ENCODE measurements at places on chromosomes 12 and 14. TPM values are rescaled to one million over a fixed set of nuclear protein-coding genes. Genes with fewer than 3 reads are reported as not detected.

The C14orf39 gene
- 0.99 TPM for total RNA-seq

The NRXN3 gene
- total RNA-seq, result 21.9 TPM

The RND1 gene
- total RNA-seq, result 15.1 TPM

The SERPINA10 gene
- total RNA-seq, result not detected

The RIC8B gene
- 32.4 TPM for total RNA-seq

The WNT1 gene
- total RNA-seq, result not detected

The TRHDE gene
- 9.6 TPM for total RNA-seq

- DNase-seq, result no peak
- H3K4me1 ChIP-seq, result no peaks in the 10 kb centered on the region
- H3K36me3 ChIP-seq, result no peaks in the 10 kb centered on the region
- H3K27ac ChIP-seq, result no peak overlapping the region
These were observed 19.3 kb downstream of the SLC35F4 start for GRCh38 chr14:57846596-57846995.

DNA sequence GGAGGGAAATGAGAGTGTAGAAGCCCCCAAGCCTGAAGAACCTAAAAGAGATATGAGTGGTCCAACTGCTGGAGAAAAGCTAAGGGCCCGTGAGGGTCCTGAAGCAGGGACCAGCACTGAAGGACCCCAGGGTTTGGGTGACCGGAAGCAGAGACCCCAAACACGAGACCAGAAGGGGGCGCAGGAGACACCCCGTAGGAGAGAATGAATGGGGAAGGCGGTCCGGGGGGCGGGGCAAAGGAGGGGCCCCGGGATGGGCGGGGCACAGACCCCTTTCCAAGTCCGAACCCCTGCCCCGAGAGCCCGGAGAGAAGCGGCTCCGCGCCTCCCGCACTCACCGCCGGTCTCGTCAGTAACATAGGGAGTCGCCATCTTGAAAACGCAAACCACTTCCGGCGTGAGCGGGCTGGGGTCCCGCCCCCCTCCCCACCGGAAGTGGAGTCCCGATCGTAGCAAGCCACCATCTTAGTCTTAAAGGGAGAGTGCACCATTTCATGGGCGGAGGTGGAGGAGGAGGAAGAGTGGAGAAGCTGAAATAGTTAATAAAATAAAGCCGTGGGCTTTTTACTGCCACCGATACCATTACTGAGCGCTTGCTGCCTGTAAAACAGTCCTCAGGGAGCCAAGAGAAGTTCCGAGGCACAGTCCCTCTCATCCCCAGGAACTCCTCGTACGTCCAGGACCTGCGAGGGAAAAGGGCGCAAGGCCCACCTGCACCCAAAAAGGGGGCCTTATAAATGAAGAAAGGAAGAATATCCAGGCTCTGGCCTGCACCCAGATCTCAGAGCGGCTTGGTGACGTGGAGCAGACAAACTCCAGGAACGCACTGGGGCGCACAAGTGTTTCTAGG, 731 bp downstream of the PYM1 start:
- H3K27ac ChIP-seq, result peak overlapping the region; percentile 95
- no peaks in the 10 kb centered on the region for H3K27me3 ChIP-seq
- DNase-seq, result peak; percentile 99
- H3K4me3 ChIP-seq, result peak overlapping the region; percentile 91

DNA sequence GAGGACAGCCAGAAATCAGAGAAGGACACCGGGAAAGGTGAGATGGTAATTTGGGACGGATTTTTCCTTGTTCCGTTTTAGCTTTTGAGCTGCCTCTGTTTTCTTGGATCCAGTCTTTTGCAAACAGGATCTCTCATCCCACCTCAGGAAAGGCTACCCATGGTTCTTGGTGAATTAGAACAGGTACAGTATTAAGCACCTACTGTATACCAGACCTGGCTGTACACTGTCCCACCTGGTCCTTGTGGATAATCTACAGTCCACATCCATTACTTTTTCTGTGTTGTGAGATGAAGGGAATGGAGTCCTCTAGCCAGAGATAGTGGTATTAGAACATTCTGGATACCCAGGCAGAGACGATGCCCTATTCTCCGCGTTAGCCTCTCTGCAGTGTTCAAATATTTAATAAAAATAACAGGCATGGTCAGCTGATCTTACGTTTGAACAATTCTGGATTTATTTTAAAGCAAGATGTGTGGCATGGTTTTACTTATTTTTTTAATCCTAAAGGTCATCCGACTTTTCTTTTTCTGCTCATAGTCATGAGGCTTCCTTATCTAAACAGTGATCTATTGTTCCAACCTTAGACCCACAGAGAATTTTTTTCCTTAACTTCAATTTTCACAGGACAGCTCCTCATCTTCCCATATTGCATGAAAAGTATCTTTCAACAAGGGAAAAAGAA, 18.8 kb downstream of the PLXNC1 start:
- no peak for DNase-seq
- H3K27ac ChIP-seq, result no peak overlapping the region
- H3K4me3 ChIP-seq, result no peak overlapping the region
- no peaks in the 10 kb centered on the region for H3K27me3 ChIP-seq

DNA sequence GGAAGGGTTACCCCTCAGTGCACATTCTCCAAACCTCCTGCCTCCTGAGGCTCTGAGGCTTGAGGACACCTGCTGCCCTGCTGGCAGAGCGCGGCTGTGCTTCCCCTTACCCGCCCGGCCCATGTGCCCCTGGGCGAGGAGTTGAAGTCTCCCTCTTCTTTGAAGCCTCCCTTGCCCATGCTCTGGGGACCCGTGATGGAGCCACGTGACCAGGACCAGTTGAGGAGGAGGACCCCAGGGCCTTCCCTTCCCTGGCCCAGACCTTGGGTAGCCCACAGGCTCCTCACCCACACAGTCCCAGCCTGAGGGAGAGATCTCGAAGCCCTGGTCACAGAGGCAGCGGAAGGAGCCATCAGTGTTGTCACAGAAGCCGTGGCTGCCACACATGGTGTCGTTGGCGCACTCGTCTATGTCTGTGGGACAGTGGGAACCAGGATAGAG, 12.9 kb downstream of the ISCA2 start:
- no peak overlapping the region for H3K4me3 ChIP-seq
- DNase-seq, result no peak
- H3K36me3 ChIP-seq, result peaks cover 2% of the 10 kb centered on the region
- no peaks in the 10 kb centered on the region for H3K27me3 ChIP-seq
- H3K27ac ChIP-seq, result no peak overlapping the region

- H3K27me3 ChIP-seq, result no peaks in the 10 kb centered on the region
- H3K4me3 ChIP-seq, result no peak overlapping the region
- DNase-seq, result no peak
- no peak overlapping the region for H3K27ac ChIP-seq
These were observed 17.2 kb downstream of the CLEC2B start for GRCh38 chr12:9851927-9852326.

DNA sequence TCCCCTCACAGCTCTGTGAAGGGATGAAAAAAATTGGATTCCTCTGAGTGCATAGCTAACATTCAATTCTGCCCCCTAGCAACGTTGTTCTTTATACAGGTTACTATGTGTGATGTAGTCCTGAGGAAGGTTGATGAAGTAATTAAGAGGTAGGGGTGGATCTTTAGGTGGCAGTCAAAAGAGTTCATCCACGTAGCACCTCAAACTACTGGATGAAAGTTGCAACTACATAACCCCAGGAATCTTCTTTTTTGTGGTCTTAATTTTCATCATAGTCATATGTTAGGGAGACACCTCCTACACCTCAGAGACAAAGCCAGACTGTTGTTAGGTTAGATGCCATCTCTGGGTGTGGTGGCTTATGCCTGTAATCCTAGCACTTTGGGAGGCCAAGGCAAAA, 10.2 kb upstream of the NFE2 start:
- DNase-seq, result no peak
- no peaks in the 10 kb centered on the region for H3K36me3 ChIP-seq
- H3K4me3 ChIP-seq, result no peak overlapping the region
- no peaks in the 10 kb centered on the region for H3K27me3 ChIP-seq
- no peaks in the 10 kb centered on the region for H3K4me1 ChIP-seq

DNA sequence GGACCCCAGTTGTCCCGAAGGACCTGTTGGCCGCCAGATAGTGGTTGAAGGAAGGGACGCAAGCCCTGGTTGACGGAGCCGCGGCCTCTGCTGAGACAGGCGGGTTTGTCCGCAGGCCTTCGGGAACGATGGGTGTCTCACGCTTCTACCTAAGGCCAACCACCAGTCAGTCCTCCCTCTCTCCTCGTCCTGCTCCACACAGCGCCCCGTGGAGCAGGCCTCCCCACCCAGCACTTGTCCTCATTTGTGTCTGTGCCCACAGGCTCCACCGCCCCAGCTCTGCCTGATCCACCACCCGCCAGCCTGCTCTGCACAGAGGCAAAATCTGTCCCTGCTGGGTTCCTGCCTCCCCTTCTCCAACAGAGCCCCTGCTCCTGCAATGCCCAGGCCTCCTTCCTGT, 41.0 kb downstream of the RIMBP2 start:
- peaks cover 4% of the 10 kb centered on the region for H3K36me3 ChIP-seq
- H3K27me3 ChIP-seq, result no peaks in the 10 kb centered on the region
- DNase-seq, result no peak
- H3K4me3 ChIP-seq, result no peak overlapping the region
- peaks cover 12% of the 10 kb centered on the region for H3K4me1 ChIP-seq
